ENCODE measurements at places on chromosomes 11 and 22.

GRCh38 chr22:30325724-30326254 is 952 bp downstream of the TBC1D10A start:
- no peak for DNase-seq

DNA sequence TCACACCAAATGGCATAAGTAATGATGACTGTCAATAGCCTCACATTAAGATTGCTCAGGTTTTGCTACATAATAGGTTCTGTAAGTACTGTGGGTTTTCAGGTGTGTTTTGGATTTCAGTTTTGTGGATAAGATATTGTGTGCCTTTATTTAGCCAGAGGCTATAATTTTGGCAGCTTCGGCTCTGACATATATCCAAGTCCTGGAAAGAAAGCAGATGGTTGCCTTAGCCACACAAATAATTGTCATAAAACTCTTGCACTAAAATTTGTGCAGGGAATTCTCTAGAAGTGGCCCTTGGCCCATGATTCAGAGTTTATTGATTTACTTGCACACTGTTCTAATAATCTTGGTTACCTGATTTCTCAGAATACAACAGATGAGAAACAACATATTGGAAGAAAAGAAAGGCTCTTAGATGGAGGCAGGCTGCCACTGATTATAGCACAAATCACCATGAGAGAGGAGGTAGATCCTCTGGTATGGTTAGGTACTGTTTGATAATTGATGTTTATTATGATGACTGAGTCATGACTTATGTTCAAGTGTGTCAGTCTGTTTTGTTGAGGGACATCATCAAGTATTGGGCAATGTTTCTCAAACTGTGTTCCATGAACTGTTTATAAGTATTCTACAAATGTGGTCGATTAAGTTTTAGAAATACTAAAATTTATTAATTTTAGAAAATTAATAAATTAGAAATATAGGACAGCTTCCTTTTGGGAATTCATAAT is 9.6 kb downstream of the REXO2 start:
- DNase-seq, result no peak

DNA sequence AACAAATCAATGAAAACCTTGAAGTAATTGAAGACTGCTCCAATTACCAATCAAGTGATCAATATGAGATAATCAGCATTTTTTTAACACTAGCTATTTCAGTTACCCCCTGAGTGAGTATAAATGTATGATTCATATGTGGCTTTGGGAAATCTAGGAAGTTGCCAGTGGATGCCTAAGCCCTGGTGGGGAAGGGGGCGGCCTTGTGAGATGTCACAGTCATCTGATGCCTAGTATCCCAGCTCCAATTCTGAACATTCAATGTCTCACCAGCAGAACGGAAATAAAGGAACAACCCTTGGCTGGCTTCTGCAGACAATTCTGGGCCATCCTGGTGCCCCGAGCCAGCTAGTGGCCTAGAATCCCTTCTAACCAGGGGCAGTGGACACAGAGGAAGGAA is 58.5 kb upstream of the TIMP3 start:
- DNase-seq, result no peak

- DNase-seq, result no peak
Measured at GRCh38 chr11:130400781-130401483, 27.5 kb downstream of the ADAMTS8 start.

- DNase-seq, result no peak
Measured at GRCh38 chr11:118899706-118900360, 16.1 kb downstream of the CXCR5 start.

- DNase-seq, result no peak
Measured at GRCh38 chr11:73350908-73351636, 25.1 kb upstream of the RELT start.

GRCh38 chr11:17596310-17596669 is 49.2 kb downstream of the OTOG start:
- no peak for DNase-seq
